ENCODE measurements at places on chromosomes 4 and X.

GRCh38 chr4:119765951-119766350 is 137.3 kb upstream of the PDE5A start:
- no peak for DNase-seq

DNA sequence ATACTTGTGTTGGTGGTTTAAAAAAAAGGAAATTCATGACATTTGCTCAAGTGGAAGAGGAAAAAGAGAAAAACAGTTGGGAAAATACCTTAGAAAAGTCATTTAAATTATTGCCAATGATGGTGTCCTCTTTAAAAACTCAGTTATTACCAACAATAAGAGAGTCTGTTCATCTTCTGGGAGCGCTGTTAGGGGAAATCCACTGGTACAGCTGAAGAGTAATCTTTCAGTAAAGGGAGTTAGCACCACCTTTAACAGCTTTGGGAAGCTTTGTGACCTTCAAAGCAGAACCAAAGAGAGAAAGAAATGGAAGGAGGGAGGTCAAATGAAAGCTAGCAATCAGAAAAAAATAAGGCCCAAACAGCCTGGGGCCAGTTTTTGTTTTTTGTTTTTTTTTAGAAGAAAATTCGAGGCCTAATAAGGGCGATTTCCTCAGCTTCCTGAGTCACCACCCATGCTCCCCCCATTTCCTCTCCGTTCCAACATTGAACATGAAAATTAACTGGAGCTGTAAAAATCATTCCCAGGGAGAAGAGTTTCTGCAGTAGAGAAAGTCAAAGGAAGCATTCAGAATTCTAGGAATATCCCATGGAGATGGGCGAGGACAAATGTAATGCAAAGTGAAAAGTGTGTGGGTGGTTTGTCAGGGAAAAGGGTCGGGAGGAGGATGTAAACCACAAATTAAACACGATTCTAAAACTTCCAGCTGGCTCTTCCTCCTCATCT is 115.1 kb downstream of the SH3KBP1 start:
- no peak for DNase-seq

DNA sequence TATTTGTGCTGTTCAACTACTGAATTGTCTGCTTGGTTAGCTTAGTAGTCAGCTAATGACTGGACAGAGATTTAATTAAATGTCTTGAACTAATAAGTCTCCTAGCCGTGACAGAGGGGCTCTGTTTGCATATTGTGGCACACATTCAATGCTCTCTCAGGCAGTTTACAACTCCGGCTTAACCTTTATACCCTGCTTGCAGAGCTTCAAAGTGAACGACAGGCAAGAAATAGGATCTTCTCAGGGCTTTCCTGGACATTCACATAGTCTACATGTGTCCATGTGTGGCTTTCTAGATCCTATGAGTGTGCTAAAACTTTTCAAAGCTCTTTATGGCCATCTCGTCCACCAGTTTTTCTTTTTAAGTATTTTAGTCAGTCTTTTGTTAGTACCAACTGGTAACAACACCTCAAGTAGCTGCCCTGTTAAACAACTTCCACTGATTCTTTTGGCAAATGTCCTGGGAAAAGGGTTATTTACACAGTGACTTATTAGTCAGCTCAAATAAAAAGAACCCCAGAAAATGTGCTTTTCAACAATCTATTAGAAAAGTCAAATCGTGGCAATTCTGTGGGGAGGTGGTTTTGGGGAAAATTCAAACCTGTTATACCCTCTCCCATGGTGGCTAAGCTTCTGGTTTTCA is 28.6 kb downstream of the OR13H1 start:
- DNase-seq = no peak

- no peak for DNase-seq
Measured at GRCh38 chr4:109191216-109191615, 111.2 kb downstream of the COL25A1 start.

GRCh38 chr4:27005501-27005900 is 144.9 kb downstream of the STIM2 start:
- DNase-seq = no peak

DNA sequence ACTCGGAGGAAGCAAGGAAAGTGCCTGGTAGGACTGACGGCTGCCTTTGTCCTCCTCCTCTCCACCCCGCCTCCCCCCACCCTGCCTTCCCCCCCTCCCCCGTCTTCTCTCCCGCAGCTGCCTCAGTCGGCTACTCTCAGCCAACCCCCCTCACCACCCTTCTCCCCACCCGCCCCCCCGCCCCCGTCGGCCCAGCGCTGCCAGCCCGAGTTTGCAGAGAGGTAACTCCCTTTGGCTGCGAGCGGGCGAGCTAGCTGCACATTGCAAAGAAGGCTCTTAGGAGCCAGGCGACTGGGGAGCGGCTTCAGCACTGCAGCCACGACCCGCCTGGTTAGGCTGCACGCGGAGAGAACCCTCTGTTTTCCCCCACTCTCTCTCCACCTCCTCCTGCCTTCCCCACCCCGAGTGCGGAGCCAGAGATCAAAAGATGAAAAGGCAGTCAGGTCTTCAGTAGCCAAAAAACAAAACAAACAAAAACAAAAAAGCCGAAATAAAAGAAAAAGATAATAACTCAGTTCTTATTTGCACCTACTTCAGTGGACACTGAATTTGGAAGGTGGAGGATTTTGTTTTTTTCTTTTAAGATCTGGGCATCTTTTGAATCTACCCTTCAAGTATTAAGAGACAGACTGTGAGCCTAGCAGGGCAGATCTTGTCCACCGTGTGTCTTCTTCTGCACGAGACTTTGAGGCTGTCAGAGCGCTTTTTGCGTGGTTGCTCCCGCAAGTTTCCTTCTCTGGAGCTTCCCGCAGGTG is 637 bp downstream of the AR start:
- no peak for DNase-seq

DNA sequence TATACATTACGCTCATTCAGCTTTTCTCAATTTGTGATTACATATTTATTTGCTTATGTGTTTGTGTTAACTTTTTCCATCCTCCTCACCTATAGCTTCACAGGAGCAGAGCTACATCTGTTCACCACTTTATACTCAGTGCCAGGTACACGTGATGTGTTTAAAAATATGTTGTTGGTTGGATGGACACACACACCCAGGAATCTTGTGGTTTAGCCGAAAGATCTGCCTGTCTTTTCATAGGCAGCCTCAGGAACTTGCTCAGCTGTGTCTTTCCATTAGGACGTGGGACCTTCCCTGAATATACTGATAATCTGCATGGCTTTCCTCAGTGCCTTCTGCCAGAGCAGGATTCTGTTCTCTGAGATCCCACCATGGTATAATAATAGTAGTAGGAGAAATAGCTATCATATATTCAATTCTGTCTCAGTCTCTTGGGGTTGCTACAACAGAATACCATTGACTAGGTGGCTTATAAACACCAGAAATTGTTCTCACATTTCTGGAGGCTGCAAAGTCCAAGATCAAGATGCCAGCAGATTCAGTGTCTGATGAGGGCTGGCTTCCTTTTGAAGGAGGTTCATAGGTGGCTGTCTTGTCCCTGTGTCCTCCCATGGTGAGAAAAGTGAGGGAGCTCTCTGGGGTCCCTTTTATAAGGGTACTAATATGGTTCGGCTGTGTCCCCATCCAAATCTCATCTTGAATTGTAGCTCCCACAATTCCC is 50.0 kb upstream of the SOD3 start:
- DNase-seq = no peak

- DNase-seq = no peak
Measured at GRCh38 chr4:68724922-68725321, 54.5 kb upstream of the UGT2B15 start.

DNA sequence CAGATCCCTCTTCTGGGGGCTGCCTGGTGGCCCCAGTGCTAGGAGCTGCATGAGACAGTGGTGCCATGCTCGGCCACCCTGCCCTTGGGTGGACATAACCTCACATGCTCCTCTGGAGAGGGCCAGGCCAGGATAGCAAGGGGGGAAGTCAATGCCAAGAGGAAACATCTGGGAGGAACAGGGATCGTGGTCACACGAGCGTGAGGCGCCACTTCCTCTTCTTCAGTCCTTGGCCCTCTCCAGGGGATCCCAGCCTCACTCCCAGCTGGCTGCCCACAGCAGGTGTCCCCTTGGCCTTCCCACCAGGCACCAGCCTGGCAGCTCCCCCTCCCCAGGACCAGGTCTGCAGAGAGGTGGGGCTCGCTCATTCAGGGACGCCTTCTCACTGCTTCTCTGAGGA is 28.6 kb downstream of the TBC1D14 start:
- DNase-seq = no peak
